ENCODE measurements at places on chromosomes 2 and 18.
A peak's percentile ranks its signal among the peaks of the same experiment; 100 is the strongest.

GRCh38 chr2:129868151-129868550 lies 111.3 kb upstream of the RAB6C start:
- DNase-seq = no peak

- DNase-seq = no peak
Observed at GRCh38 chr2:152555048-152555447, 162.2 kb downstream of the PRPF40A start.

DNA sequence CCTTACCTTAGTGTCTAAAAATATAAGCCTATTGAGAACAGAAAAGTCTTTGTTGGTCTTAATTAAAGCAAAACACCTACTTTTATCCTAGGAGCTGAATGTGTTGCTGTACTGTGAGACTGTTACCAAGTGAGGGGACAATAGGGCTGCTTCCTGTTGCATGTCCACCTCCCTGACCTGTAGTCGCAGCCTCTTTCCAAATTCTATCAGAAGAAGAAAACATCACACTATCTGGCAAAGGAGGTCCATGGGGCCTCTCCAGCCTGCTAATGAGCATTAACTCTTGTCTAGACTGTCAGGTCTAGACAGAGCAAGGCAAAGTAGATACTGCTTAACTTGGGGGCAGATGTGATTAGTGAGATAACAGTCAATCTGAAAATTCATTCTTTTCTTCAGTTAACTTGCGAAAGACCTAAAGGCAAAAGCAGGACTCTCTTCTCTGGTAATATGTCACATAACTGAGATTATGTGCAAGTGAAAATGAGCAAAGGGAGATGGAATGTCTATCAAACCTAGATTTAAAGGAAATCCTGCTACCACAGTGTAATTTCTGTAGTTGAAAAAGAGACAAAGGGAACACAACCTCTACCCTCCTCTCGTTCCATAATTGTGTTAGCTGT lies 66.9 kb downstream of the CDH20 start:
- no peak for DNase-seq

- DNase-seq = no peak
Observed at GRCh38 chr18:68738564-68738963, 23.7 kb upstream of the TMX3 start.

DNA sequence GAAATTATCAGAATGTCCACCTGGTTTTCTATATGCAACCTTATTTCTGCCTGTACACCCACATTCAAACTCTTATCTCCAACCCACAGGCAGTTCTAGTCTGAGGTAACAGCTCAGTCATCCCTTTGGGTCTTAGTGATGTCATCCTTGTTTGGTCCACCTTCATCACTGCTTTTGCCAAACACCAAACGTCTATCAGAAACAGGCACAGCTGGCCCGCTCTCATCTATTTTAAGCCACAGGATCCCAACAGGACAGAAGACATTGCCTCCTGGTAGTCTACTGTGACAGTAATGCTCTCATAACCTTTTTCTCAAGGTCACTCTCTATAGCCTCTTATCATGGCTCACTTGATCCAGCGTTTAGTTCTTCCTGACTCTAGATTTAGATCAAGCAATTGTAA lies 99.0 kb upstream of the CHAC2 start:
- no peak for DNase-seq

DNA sequence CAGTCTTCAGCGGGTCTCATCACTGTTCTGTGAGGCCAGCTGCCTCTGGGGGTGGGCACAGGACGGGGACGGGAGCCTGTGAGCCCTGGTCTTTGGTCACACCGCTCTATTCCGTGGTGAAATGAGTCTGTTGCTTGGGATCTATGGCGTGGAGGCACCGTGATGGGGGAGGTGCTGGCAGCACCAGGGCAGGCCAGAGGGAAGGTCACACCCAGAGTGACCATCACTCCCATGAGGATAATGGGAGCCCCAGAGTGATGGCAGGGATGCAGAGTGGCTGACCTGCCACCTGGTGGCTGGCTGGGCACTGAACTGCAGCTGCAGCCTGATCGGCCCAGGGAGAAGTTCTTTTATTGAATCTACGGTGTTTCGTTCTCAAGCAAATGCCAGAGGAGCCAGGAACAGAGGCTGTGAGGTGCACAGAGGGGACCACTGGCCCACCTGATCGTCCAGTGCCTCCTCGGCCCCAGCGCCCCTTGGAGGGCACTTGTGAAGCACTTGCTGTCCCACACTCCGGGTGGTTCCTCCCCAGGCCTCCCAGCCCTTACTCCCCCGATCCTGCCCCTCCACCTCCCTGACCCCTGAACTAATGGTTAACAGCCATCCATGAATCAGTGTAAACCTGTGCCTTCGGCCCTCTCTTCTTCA lies 17.9 kb downstream of the KCNIP3 start:
- no peak for DNase-seq

DNA sequence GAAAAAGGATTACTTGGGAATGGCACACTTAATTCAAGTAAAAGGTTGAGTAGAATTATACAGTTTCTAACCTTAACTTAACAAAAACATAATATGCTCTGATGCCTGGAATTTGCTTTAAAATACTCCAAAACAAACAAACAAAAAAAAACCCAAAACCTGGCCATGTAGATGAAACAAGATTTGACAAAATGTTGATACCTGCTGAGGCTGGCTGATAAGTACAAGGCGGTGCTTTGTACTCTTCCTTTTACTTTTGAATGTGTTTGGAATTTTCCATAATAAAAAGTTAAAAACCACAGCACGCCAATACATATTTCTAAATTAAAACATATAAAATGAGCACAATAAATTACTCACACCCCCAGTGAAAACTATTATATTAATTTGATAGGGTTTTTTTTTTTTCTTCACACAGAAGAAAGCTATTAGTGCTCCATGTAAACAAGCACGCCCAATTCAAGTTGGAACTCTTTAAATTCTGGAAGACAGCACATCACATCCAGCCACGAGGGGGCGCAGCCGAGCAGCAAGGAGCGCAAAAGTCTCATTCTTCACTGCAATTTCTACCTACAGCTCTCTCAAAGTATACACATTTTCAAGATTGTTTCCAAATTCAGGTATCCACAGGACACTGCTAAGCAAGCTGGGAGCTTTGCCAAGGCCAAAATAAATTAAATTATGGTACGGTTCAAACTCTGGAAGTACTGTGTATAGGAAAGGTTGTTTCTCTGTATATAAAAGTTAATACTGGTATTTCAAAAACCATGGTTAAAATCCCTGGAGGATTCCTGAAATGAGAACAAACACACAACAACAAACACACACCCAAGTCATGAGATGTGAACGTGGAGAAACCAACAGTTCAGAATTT lies 7.5 kb downstream of the SERTAD2 start:
- peak; percentile 79 for DNase-seq
